ENCODE measurements at places on chromosomes 4 and X.

DNA sequence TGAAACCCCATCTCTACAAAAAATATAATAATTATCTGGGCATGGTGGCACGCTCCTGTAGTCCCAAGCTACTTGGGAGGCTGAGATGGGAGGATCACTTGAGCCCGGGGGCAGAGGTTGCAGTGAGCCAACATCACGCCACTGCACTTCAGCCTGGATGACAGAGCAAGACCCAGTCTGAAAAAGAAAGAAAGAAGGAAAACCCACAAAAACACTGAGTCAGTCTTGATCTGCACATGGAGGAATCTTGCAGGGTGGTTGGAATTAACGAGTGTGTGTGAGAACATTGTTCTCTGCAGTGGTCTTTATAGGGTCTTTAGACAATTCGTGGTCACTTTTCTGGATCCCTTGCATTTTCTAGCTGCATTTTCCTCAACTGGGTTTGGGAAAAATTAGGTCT lies 23.2 kb downstream of the ADD1 start:
- no peak for DNase-seq

GRCh38 chr4:6913350-6913905 lies 3.8 kb downstream of the TBC1D14 start:
- no peak for DNase-seq

DNA sequence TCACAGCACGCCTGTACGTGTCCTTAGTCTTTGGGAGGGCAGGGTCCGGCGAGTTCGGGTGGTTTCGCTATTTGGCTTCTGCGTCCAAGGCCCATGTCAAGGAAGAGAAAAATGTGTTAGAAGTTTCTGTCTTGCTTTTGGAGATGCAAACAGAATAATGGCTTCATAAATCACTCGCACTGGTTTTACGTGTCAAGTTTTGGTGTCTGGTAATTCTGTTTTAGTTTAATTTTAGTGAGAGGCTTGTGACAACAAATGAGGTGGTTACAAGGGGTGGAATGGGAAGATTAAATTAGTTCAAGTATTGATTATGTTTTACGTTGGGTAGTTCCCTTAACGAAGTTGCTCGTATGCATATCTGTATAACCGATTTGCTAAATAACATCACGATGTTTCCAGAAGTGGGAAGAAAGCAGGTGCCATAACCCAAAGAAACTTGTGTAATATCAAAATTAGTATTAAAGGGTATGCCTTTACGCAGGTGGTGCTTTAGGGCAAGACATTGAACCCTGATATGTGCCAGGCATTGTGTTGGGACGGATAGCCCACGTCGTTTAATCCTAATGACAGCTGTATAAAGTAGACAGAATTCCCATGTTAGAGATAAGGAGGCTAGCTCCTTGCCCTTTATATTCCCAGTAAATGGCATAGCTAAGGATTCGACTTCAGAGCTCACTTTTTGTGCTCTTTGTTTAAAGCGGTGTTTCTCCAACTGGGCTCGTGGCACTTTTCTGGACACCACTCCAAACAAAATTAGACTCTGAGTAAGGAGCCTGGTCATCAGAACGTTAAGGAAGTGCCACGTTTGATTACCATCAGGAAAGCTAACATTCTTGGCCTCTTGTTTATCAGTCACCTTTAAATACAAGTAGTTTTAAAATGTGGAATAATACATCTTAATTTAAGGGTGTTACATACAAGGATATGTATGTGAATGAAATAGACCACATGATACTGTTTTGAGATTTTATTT lies 843 bp downstream of the RPL34 start:
- DNase-seq, result no peak

GRCh38 chr4:53551958-53552357 lies 39.3 kb downstream of the LNX1 start:
- DNase-seq, result no peak

GRCh38 chr4:174418640-174419212 lies 103.6 kb downstream of the HPGD start:
- DNase-seq, result no peak

DNA sequence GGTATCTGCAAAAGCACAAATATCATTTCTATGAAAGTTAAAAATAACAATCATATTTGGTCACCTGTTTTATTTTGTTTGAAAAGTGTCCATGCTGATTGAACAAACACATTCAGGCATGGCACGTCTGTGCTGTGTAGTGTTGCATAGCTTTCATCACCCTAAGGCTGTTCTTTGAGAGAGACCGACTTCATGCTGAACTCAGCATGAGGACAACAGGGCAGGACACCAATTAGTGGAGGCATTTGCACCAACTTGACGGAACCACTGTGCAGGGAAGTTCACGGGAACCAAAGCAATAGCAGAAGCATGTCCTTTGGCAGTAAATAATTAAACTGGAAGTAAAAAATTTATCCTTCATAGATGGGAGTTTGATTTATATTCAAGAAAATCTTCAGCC lies 158.4 kb upstream of the SLC7A11 start:
- DNase-seq, result no peak

- DNase-seq, result no peak
These were observed 139.1 kb downstream of the GPC3 start for GRCh38 chrX:133846311-133846710.

DNA sequence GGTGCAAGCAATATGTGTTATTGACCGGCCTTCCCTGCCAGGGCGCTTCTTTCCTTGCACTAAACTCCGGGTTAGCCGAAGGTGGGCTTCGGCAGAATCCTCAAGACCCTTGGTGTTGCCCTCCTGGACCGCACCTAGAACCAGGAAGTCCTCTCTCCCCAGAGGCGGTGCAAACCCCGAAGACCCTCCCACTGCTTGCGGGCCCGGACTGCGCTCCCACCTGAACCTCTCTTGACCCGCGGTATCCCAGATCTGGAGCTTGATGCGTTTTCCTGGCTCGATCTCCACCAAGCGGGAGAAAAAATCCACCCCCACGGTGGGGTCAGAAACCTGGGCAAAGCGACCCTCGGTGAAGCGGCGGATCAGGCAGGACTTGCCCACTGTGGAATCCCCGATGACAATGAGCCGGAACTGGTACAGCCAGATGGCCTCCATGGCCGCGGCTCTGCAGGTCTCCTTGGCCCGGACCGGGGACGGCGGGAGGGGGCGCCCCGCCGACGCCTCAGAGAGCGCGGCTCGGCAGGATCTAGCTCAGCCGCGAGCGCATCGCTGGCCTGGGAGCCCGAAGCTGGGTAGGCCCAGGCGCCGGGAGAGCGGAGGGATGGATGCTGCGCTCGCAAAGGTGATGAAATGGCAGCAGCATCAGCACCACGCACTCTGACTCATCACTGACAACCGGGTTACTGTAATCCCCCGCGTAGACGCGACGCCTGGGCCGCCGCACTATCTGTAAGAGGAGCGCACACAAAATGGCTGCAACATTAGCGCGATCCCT lies at the start of gene RAB39B:
RAB39B (minus strand) TSS at position 638 of the 775 bp plus-strand sequence; CDS start at position 435, 203 bp downstream.
- DNase-seq, result peak; percentile 68

- DNase-seq, result peak; percentile 36
These were observed at the start of gene ASB9 for GRCh38 chrX:15269618-15270521. TSS of gene ASB9 (minus strand) at chrX:15270083. CDS start at chrX:15269874, 209 bp downstream.

GRCh38 chr4:1714303-1715001 lies 2.3 kb upstream of the SLBP start:
- DNase-seq, result no peak

DNA sequence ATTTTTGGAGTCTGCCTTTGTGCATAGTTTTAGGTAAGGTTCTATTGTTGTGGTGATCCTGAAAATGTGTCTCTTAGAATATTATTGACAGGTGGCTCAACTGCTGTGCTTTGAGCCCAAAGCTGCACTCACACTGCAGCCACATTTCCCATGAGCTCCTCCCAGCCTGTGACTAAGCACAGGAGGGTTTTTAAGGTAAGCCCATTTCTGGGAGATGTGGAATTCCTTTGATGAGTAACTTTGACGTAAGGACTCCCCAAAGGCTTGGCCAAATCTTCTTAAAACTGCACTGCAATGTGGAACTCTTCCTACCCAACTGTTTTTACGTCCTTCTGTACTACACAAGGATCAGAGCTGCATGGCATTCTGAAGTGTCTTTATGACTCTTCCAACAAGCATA lies 20.0 kb upstream of the TMPRSS11A start:
- no peak for DNase-seq

- DNase-seq, result no peak
These were observed 442.1 kb downstream of the CENPC start for GRCh38 chr4:67103001-67103747.

- DNase-seq, result no peak
These were observed 41.0 kb downstream of the UGT2B28 start for GRCh38 chr4:69321153-69321729.

DNA sequence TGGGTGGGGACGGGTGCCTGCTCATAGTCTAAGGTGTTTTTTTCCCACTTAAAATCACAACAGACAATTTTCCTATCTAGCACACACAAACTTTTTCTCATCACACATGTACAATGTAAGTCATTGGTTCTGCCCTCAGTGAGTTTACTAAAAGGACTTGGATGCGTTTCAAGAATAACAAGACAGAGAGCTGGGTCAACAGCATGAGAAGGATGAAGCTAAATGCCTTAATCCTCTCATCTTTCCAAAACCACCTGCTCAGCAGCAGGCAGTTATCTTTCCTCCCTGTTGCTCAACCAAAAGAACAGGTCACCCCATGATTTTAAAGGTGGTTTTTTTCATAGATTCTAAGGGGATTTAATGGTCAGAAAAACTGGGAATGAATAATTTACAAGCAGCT lies 40.1 kb downstream of the OFD1 start:
- DNase-seq, result no peak

DNA sequence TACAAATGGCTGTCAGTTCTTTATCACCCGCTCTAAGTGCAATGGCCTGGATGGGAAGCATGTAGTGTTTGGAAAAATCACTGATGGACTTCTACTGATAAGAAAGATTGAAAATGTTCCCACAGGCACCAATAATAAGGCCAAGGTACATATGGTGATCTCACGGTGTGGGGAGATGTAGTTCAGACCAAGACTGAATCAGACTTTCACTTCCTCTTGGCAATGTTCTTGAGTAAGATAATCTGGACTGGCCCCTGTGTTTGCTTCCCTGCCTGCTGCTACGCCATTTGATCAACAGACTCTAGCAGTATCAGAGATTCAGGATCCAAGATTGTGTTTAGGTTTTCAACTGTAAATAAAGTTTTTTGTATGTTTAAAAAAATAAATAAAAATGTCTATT lies 682.2 kb upstream of the AMOT start:
- no peak for DNase-seq

DNA sequence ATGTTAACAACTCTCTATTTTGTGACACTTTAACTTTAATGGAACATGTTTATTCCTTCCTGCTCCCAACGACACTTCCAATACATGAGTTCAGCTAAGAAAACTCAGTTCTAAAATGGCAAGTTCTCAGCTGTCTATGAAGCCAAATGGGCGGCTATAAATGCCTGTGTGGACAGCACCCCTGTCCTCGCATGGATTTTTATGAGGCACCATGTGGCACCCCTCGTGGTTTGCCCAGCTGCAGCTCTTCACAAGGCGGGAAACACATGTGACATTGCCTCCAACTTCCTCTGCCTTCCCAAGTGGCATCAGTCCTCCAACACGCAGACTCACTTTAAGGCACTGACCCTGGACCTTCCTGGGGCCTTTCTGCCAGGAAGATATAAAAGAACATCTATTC lies 48.0 kb downstream of the SH3RF1 start:
- no peak for DNase-seq

DNA sequence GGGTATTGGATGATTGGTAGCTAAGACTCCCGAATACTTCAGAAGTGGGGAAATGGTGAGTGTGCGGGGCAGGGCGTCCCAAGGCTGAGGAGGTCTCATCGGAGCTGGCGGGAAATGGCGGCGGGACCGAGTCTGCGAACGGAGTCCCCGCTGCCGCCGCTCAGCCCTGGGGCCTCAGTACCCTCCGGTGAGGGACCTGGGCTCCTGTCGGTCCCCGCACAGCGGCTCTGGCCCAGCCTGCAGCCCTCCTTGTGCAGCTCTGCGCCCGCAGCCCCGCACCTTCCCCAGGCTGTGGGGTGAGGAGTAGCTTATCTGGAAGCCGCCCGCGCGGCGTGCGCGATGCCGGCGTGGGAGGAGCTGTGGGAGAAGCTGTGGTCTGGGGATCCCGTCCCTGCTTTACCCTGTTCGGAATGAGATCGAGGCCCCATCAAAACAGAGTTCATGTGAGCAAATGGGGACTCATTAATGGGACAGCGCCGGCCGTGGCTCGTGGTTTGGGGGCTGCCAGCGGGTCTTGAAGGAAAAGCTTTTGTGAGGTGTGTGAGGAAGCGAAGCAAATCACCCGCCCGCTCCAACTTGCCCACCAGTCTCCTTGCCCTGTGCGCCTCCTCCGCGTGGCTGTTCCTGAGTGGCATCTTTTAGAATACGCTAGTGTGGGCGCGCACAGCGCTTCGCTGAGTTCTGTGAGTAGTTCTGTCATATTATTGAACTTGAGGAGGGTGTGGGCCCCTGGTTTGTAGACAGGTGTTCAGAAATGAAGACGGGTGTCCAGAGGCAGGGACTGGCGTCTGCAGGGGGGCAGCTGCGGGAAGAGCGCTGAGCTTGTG lies 531 bp downstream of the ZNF141 start:
- DNase-seq, result peak; percentile 45

- DNase-seq, result no peak
These were observed 66.1 kb downstream of the SORBS2 start for GRCh38 chr4:185745891-185746290.

- DNase-seq, result no peak
These were observed 2.2 kb upstream of the C4orf36 start for GRCh38 chr4:86894455-86894854.

GRCh38 chrX:130139474-130140201 lies 26.0 kb downstream of the AIFM1 start:
- DNase-seq, result no peak

DNA sequence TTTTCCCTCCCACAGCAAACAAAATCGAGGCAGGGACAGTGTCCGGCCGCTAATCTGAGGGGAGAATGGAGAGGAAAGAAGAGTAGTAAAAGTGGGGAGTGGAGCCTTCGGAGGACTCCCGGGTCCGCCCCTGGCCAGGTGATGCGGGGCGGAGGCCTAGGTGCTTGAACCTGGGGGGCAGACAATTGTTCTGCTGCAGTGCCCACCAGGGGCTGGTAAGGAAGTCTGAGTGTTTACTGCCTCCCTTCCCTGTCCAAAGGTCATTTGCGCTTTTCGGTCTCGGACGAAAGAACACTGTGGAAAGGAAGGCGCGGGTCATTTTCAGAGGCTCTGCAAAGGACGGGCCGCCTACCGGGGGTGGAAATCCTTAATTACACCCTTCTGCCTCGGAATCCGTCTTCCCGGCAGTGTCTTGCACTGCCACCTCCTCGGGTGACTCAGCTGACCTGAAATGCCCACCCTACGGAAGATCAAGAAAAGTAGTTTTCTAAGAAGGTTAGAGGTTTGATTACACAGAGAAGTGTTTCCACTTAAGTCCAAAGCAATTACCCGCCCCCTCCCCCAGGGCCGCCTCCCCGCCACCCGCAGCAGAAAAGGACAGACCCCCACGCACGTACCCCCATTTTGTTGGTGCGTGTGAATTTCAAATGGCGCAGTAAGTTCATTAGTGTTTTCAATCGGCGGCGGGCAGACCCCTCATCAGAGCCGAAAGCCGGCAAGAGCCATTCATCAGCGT lies 99.9 kb upstream of the TENM3 start:
- no peak for DNase-seq

- no peak for DNase-seq
These were observed 220.6 kb upstream of the RPL34 start for GRCh38 chr4:108399610-108400265.
